NCI-H187 treated with DMSO at 0.1 percent for 48 hours (cell line): ENCODE measurements at places on chromosomes 12 and 14.

DNA sequence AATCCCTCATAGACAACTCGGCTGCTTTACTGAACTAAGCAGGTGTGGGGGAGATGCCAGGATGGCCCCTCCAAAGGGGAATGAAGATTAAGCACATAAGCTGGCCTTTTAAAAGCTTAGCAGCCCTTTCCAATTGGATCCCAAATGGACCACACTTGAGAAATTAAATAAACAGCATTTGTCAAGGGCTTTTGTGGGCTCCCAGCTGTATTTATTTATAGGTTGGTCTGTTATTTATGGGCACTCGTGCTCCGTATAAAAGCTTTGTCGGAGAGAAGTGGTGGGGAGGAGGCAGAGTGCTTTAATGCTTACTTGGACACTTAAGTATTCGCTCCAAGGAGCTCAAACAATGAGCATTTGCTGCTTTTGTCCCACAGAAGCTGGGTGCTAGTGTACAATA is 580.2 kb downstream of the MED13L start:
- peak; percentile 97 for DNase-seq

GRCh38 chr14:56724013-56724412 is 86.3 kb downstream of the OTX2 start:
- DNase-seq = no peak

DNA sequence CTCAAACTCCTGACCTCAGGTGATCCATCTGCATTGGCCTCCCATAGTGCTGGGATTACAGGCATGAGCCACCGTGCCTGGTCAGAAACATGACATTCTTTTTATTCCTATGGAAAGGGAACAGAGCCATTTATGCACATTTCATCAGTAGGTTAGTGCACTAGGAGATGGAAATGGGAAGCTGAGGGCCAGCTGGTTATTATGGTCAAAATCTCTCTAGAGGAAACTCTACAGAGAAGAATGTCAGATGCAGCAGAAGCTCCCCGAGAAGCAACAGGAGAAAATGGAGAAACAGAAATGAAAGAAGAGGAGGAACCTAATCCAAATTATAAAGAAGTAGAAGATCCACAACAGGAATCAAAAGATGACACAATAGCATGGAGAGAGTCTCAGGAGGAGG is 2.7 kb downstream of the CFAP251 start:
- no peak for DNase-seq

- no peak for DNase-seq
These were observed 61.8 kb upstream of the ATP2B1 start for GRCh38 chr12:89770391-89770790.

DNA sequence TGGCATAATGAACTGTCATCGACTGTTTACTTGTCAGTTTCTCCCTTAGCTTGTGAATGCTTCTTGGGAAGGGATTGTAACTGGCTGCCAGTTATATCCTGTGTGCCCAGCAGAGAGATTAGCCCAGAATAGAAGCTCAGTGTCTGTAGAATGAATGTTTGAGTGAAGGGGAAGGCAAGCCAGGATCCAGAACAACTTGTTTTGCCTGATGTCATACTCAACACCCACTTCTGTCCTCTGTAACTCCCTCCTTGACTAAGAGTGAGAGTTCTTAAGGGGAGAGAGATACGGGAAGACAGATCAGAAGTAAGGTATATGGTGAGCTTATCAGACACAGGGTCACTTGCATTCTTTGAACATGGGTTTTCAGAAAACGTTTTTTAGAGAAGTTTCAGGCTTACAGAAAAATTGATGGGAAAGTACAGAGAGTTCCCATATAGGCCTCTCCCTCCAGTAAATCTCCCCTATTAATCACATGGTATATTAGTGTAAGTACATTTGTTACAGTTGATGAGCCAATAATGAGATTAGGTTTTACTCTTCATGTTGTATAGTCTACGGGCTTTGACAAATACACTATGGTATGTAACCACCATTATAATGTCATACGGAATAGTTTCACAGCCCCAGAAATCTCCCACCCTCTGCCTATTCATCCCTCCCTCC is 5.6 kb upstream of the SPPL3 start:
- DNase-seq = no peak

GRCh38 chr12:99901181-99901580 is 83.6 kb downstream of the ANKS1B start:
- no peak for DNase-seq

DNA sequence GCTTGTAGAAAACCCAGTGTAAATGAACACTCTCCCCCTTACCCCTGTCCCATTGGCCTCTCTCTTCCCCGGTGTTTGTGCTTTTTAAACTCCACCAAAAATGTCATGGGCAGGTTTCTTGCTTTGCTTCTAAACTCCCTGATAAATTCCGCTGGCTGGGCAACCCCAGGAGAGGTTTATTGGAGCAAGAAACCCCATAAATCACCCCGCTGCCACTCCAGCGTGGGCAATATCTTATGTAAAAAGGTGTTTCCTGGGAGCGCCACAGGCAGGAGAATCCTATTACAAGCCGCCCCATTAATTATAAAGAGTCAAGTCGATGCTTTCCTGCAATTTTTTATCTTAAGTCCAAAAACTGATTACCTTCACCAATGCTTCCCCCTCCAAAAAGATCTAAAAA is 22.8 kb downstream of the LHX5 start:
- DNase-seq = no peak

DNA sequence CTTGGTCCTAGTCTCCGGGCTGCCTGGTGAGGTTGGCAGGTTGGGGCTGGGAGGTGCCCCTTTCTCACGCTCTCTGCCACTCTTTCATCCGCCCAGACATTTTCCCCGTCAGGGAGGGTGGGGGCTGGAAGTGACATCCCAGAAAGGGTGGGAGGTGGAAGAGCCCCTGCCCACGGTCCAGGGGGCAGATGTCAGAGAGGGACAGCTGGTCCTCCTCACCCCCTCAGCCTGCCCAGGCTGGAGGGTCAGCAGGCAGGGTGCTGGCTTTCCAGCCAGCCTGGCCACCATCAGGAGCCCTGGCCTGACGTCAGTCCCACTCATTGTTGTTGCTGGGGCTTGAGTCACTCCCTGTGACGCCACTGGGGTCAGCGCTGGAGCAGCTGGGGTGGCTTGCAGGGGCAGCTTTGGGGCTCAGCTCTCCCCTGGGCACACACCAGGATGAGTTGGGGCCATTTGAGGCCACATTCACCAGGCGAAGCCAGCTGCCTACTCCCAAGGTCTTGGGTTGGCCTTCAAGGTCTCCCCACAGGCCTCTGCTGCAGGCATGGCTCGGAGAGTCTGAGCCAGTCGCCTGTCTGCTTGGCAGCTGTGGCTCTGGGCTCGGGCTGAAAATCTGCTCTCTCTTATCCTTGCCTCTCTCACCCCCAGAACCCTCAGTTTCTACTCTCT is 5.7 kb upstream of the ATG101 start:
- DNase-seq = no peak

GRCh38 chr12:53388932-53389331 is 9.0 kb downstream of the SP1 start:
- DNase-seq = no peak
